Smooth muscle cell of the umbilical artery (primary cell): ENCODE measurements at places on chromosomes 5 and 9. TPM values are rescaled to one million over a fixed set of nuclear protein-coding genes. Genes with fewer than 3 reads are reported as not detected.

The PITX1 gene
- total RNA-seq, result 29.7 and 35.3 TPM in 2 replicates

The PIP5KL1 gene
- 1.5 and 2.3 TPM in 2 replicates for total RNA-seq

The HRCT1 gene
- 0.30 and 0.51 TPM in 2 replicates for total RNA-seq

The GHR gene
- 2.7 and 3.2 TPM in 2 replicates for total RNA-seq

The RNF208 gene
- total RNA-seq, result 0.30 and 0.83 TPM in 2 replicates

The DEPDC1B gene
- total RNA-seq, result 1.5 and 4.8 TPM in 2 replicates

The SPINK6 gene
- total RNA-seq, result not detected in 2 replicates

The DNAI1 gene
- not detected in 2 replicates for total RNA-seq

The GBGT1 gene
- total RNA-seq, result 6.9 and 8.6 TPM in 2 replicates

The PAIP2 gene
- total RNA-seq, result 56.3 and 60.0 TPM in 2 replicates

The ACTBL2 gene
- 0.89 and 1.4 TPM in 2 replicates for total RNA-seq
